ENCODE measurements at places on chromosomes 2 and 18.

GRCh38 chr2:181420259-181421130, 36.7 kb upstream of the ITGA4 start:
- no peak for DNase-seq

DNA sequence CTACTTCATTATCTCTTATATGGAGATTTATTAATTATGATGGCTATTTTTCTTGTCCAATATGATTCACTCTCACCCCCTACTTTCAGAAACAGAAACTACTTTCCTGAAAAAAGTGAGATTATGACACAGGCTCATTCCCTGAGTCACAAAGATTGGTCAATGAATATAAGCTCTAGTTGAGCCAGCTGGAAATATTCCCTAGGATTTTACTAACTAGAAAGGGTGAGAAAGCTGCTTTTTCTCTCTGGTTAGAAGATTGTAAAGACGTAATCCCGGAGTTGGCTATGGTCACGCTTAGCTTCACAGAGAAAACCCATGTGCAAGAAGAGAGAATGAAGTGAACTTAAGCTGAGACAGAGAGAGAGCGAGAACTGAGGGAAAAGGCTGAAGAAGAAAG, 223.7 kb upstream of the SMAD7 start:
- no peak for DNase-seq

GRCh38 chr2:54611830-54612545, 111.5 kb upstream of the EML6 start:
- DNase-seq, result no peak

- no peak for DNase-seq
These were observed 13.3 kb upstream of the RAB17 start for GRCh38 chr2:237603718-237604362.

DNA sequence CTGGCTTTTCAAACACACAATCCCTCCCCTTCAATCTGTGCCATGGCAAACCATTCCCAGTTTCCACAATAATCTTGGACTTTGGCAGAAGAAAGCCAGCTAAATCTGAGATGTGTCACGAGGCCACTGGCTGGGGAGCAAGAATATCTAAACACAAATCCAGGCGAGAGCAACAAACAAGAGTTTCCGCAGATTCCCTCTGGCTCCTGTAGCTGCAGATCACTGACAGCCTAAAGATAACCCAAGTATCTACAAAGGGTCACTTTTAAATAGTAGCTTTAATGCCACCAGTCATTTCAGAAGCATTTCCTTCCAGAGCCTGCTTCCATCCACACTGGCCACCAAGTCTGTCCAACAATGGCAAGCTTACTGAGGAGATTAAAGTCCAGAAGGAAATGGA, 86.9 kb downstream of the ACVR1 start:
- DNase-seq, result no peak

- DNase-seq, result no peak
These were observed 366.9 kb downstream of the OSR1 start for GRCh38 chr2:18991177-18992168.

- no peak for DNase-seq
These were observed 60.7 kb downstream of the ASXL2 start for GRCh38 chr2:25817630-25818029.

GRCh38 chr2:165698444-165698884, 95.6 kb downstream of the GALNT3 start:
- DNase-seq, result peak; percentile 3

- peak; percentile 41 for DNase-seq
These were observed 3.9 kb downstream of the HOXD1 start for GRCh38 chr2:176192351-176192750.

DNA sequence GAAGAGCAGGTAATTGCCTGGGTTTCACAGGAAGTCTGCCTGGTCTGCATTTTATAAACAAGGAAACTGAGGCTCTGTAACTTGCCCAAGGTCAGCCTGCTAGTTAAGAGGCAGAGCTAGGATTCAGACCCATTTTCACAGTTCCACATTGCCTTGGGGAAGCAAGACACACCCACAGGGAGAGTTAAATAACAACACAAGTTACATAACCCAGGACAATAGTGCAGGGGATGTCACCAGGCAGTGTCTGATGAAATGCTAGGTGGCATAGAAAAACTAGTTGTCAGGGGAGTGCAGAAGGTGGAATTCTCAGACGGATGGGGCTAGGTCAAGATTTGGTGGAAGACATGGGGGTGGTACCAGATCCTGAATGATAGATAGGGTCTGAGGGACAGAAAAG, 69.7 kb downstream of the PRKCE start:
- no peak for DNase-seq

DNA sequence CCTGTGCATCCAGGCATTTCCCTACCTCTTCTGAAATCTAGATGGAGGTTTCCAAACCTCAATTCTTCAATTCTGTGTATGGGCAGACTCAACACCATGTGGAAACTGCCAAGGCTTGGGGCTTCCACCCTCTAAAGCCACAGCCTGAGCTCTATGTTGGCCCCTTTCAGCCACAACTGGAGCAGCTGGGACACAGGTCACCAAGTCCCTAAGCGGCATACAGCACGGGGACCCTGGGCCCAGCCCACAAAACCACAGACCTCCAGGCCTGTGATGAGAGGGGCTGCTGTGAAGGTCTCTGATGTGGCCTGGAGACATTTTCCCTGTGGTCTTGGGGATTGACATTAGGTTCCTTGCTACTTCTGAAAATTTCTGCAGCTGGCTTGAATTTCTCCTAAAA, 255.4 kb downstream of the TDRD15 start:
- no peak for DNase-seq

DNA sequence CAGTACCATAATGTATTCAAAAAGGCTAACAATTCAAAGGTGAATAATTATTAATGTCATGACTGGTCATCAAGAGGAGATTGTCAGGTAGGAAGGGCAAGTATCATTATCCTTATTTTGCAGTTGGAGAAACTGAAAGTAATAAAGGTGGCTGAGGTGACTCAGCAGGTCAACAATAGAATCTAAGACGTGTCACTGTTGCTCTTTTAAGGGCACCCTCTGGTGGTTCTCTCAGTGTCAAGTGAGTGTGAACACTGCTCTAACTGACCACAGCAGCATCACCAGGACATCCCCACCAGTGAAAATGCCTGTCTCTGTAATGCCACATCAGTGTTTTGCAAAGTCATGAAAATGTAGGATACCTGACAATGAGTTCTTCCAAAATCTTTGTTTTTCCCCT, 69.7 kb downstream of the DCC start:
- no peak for DNase-seq

DNA sequence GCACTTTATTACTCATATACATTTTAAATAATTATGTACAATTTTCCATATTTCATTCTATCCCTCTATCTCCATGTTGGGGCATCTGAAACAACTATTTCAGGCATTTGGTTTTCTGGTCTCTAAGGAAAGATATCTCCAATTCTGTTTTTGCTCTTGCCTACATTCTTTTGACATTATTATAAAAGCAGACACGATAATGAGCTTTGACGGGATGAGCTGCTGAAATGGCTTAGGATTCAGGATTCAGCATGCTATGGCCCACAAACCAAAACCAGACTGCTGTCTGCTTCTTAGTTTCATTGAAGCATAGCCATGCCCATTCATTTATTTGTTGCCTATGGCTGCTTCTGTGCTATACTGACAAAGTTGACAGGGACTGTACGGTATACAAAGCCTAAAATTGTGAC, 42.7 kb upstream of the GLS start:
- no peak for DNase-seq

DNA sequence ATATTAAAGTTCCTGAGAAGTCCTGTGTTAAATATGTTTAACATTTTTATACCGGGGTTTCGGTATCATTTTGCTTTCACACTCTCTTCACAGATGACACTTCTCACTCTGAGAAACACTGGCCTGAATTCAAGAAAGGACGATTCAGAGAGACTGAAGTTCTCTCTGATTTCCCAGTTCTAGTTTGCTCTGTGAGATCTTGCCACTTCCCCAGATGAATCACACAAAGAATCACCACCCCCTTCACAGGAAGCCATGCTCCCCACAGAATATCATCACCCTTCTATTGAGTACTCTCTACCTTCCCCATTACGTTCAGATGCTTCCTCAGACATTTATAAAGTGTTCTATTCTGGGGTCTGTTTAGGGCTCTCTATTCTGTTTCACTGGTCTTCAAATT, 16.1 kb upstream of the CD207 start:
- no peak for DNase-seq

GRCh38 chr2:85936421-85937068, 47.8 kb upstream of the ST3GAL5 start:
- DNase-seq, result no peak

DNA sequence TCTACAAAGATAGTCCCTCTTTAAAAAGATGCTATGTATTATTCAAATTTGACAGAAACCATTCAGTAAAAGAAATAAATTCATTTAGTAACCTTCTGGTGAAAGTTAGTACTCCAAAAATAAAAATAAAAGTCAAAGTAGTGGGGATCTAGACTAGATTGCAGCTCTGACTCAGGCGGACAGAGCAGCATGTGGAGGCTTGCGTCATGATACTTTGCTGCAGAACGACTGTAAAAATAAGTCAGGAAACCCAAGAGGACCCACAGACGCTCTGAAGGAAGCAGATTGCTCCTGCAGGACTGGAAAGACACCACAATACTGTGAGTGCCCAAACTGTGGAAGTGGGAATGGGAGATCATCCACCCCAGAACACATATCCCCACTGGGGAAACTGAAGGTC, 301.9 kb downstream of the RIT2 start:
- DNase-seq, result no peak

DNA sequence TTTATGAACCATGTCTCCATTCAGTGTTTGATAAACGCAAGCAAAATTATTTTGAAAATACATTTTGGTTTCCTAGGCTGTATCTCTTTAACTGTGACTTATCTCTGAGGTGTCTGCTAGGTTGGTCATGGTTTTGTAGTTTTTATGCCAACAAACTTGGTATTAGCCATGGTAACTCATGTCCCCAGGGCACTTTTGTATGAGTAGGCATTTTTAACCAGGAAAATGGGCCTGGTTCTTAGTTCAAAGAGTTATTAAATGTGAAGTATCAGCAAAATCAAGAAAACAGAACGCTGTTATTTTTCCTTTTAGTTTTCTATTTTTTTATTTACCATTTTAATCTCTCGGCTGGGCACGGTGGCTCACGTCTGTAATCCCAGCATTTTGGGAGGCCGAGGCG, 179.3 kb upstream of the LHCGR start:
- DNase-seq, result no peak

DNA sequence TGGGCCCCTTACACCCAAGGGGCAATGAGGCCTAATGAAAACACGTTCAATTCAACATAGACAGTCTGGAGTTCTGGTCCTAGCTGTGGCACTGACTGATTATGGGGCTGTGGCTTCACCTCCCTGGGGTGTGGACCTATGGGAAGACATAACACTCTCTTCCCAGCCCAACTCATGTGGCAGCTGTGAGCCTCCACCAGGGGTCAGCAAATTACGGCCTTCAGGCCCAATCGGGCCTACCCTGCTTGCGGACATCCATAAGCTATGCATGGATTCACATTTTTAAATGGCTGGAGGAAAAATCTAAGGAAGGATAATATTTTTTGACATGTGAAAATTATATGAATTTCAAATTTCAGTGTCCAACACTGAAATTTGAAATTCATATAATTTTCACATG, 101.3 kb downstream of the LOXHD1 start:
- DNase-seq, result peak; percentile 88

DNA sequence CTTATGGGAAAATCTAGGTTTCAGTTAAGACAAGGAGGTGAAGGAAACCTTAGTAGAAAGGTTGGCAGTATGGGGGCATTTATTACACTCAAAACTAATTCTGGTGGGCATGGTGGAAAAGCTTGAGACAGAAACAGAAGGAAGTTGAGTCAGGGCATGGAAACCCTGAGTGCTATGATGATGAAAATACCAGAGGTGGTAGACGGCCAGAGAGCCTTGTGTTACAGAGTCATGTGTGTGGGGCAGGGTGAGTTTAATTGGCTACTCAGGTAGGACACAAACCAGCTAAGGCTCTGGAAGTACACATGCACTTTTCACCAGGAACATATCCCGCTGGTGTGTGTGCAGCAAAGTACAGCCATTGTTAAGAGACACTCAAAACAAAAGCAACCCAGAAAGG, 20.7 kb upstream of the FAM136A start:
- DNase-seq, result no peak

DNA sequence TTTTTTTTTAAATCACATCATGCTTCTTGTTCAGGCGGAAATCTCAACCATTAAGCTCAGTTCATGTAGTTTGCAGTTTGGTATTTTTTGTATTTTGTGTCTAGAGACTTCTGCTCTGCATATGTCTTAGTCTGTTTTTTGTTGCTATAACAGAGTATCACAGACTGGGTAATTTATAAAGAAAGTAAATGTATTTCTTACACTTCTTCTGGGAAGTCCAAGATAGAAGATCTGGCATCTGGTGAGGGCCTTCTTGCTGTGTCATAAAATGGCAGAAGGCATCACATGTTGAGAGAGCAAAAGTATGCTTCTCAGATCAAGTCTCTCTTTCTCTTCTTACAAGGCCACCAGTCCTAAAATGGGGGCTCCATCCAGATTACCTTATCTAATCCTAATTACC, 208.2 kb downstream of the CTNNA2 start:
- DNase-seq, result no peak

GRCh38 chr2:205994344-205994743, 91.6 kb downstream of the INO80D start:
- DNase-seq, result no peak

- DNase-seq, result no peak
These were observed 25.4 kb downstream of the CAPN14 start for GRCh38 chr2:31191931-31192330.

- DNase-seq, result peak; percentile 85
These were observed 39.0 kb upstream of the MAL start for GRCh38 chr2:94986392-94986963.

- no peak for DNase-seq
These were observed 285.8 kb downstream of the STK39 start for GRCh38 chr2:167961536-167962048.

GRCh38 chr2:107635883-107636282, 190.8 kb upstream of the RGPD4 start:
- DNase-seq, result no peak

DNA sequence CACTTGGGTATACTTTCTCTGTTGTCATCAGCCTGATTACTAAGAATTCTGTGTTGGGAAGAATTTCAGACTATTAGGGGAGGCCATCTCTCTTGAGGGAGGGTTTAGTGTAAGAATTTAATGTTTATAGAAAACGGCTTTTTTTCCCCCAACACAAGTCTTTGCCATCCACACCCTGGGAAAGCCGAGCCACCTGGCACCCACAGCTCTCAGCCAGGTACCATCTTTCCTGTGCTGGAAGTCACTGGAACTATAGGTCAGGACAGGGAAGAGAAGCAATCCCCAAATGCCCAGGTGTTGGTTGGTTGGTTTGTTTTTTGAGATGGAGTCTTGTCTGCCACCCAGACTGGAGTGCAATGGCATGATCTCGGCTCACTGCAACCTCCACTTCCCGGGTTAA, 155.1 kb downstream of the SMAD7 start:
- DNase-seq, result no peak

DNA sequence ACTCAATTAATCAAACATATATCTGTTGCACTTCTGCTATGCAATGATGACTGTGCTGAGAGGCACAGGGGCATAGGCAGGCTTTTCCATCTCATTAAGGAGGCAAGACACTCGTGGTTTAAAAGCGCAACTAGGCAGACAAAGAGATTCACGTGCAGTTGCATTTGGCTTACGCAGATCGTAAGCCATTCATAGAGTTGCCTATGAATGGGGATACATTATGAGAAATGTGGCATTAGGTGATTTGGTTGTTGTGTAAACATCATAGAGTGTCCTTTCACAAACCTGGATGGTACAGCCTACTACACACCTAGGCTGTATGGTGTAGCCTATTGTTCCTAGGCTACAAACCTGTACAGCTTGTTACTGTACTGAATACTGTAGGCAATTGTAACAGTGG, 284.7 kb downstream of the DCC start:
- no peak for DNase-seq

All from H7 (cell line).